Epithelial cell of prostate (primary cell): ENCODE measurements at places on chromosomes 4 and X.

- no peak for DNase-seq
These were observed 2.3 kb upstream of the MSX1 start for GRCh38 chr4:4857001-4857808.

DNA sequence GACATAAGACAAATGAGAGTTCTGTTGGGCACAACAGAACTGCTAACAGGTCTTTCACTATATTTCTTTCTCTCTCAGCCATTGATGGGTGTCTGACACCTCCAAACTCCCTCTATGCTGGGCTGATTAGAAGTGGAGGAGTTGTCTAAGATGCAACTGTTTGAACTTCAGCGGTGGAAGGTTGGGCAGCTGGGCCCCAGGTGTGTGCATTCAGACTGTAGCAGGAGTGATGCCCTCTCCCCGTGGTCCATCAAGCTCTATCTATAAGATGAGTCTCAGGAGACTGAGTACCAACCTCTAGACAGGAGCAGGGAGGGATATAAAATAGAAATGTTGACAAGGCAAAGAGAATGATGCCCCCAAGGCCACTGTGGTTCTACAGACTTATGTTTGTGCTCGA is 28.2 kb upstream of the CHRNA9 start:
- no peak for DNase-seq

GRCh38 chr4:127006446-127006877 is 626.3 kb upstream of the INTU start:
- no peak for DNase-seq

DNA sequence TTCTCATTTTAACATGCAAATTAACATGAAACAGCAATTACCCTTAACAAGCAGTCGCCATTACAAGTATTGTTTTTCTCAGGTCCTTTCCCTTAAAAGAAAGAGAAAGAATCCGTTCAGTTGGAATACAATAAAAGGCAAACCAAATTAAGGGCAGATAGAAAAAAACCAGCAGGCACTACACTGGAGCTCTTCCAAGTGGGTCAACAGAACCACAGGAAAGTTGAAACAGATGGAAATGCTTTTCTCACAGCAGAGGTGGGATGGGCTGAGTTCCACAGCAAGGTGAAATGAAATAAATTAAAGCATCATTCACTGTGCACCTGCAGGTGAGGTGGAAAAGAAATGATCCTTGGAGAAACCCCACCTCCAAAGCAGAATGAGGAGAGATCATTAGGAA is 102.6 kb downstream of the APBB2 start:
- no peak for DNase-seq

DNA sequence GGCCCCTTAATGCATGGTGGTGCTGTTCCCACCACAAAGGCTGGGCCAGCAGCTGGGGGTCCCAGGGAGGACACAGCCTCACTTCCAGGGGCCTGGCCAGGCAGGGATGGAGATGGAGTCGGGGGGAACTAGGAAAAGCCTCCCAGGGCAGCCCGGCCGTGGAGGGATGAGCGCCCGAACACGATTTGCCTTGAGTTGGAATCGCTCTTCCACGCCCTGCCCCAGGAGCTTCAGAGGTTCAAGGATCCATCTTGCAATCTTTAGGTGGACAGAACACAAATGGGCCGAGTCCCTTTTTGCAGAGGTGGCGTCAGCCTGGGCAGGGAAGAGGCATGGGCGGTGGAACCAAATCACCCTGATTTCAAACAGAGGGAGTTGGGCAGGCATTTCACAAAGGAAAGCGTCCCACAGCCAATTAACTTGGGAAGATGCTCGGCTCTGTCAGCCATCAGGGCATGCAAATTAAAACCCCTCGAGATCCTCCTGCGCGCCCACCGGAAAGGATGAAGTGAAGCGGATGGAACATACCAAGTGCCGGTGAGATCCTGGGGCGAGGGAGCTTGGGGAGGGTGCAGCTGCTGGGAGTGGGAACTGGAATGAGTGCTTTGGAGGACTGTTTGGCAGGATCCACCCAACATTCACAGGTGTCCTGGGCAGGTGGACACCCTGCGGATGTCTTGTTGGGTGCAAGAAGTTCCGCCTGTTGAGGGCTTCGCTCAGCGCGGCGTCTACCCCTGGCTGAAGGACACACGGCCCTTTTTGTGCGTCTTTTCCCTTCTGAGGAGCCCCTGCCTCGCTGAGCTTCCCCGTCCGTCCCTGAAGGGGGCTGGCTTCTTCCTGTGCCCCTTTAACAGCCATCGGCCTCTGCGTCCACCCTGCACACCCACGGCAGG is 75.7 kb downstream of the HTRA3 start:
- DNase-seq = no peak

GRCh38 chr4:24800325-24800895 is 5.0 kb downstream of the SOD3 start:
- DNase-seq = no peak
